ENCODE measurements at places on chromosomes 16 and 17.

DNA sequence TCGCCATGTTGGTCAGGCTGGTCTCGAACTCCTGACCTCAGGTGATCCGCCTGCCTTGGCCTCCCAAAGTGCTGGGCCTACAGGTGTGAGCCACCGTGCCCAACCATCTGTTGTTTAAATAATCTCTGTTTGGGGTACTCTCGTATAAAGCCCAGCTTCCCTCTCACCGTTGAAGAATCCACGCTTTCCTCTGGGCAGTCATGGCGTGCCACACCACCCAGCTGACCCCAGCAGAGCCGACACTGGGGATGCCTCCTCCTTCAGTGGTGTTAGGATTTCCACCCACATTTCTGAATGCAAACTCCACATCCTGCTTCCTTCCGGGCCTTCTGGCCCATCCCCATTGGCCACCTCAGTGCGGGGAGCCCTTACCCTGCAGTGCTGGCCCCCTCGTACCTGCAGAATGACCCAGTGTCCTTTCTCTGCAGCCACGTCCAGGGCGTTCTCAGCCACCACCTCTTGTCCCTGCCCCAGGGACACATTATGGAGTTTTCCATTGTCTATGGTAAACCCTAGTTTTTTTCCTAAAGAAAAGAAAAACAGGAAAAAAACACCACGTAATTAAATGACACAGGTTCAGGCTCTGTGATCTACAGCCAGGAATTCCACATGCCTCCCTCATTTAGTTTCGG lies 60.4 kb downstream of the PGS1 start:
- DNase-seq, result no peak

DNA sequence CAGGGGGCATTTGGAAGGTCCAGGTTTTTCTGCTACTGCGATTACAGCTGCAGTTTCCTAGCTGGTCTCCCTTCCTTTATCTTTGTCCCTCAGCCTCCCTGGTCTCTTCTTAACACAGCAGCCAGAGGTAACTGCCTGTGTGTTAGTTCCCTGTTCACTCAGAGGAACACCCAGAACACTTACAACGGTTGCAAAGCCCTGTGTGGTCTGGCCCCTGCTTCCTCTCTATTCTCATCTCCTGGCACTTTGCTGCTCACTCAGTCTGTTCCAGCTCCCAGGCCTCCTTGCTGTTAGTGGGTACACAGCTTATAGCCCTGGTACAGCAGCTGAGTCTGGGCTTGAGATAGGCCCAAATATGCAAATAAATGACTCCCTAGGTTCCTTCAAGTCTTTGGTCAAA lies 16.4 kb downstream of the NTN1 start:
- no peak for DNase-seq

GRCh38 chr17:13084420-13084819 lies 66.6 kb upstream of the ELAC2 start:
- no peak for DNase-seq

GRCh38 chr17:74571621-74572270 lies 4.4 kb upstream of the CD300H start:
- DNase-seq, result no peak
